Stimulated activated CD8-positive, alpha-beta memory T cell treated with anti-CD3 and anti-CD28 coated beads, Interleukin-15, amount 100 ng/mL, for 48 hours (primary cell): ENCODE measurements at places on chromosomes 16 and 17.

- DNase-seq: no peak
These were observed 79.9 kb downstream of the WNT3 start for GRCh38 chr17:46738544-46738943.

DNA sequence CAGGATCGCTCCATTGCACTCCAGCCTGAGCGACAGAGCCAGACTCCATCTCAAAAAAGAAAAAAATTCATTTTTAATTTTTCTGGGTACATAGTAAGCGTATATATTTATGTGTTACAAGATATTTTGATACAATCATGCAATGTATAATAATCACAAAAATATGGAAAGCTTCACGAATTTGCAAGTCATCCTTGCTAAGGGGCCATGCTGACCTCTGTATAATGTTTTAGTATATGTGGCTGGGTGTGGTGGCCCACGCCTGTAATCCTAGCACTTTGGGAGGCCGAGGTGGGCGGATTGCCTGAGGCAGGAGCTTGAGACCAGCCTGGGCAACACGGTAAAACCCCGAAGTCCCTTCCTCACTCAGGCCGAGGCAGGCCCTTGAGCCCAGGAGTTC, 16.9 kb downstream of the FBRS start:
- DNase-seq: no peak

- DNase-seq: no peak
These were observed 264.0 kb downstream of the ENGASE start for GRCh38 chr17:79338604-79339003.

GRCh38 chr17:78842881-78843565, 2.4 kb upstream of the USP36 start:
- peak; percentile 26 for DNase-seq

DNA sequence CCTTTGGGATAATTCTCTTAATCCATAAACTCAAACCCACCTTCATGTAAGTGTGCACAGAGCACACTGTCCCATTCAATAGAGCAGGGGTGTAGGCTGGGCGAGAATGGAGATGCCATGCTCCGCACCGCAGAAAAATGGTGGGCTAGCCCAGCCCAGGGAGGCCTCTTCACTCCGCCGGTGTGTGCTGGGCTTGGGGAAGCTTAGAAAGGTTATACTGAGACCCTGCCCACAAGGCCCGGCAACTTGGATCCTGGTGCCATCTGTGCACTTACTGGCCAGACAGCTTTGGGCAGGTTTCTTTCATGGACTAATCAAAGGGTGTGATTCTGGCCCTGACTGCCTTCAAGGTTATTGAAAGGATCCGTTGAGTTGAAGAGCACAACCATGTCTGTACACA, 3.7 kb upstream of the STAT5A start:
- DNase-seq: no peak

GRCh38 chr17:72454342-72454741, 333.5 kb downstream of the SOX9 start:
- DNase-seq: no peak

GRCh38 chr17:11991461-11991860, 5.8 kb downstream of the ZNF18 start:
- DNase-seq: no peak

DNA sequence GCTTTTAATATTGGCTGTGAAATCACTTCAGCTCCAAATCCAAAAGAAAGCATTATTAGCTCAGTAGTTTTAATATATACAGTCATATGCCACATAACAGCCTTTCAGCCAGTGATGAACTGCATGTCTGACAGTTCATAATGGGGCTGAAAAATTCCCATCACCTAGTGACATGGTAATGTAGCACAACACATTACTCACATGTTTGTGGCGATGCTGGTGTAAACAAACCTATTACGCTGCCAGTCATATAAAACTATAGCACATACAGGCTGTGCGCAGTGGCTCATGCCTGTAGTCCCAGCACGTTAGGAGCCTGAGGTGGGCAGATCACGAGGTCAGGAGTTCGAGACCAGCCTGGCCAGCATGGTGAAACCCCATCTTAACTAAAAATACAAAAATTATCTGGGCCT, 92.2 kb downstream of the TUBD1 start:
- no peak for DNase-seq

DNA sequence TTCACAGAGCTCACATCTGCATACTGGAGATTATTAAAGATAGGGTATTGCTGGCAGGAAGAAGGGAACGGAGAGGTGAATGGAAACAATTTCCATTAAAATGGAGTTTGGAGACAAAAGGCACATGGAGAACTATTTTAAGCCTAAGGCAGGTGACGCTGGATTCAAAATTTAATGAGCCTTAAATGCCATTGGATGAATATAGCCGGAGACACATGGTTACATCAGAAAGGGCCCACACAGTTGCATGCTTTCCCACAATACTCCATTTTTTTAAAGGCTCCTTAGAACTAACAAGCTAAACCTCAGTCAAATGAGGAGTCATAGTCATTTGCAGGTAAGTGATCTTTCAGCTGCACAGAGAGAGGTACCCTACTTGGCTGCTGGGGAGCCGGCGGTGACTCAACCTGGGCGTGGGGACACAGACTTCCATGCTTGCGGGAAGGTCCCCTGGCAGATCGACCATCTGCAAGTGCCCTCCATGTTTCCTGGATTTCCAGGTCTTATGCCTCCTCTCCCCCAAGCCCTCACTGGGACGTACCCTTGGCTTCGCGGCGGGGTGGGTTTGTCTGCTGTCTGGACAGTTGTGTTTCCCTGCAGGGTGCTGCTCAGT, 259.2 kb downstream of the CBLN1 start:
- DNase-seq: no peak

DNA sequence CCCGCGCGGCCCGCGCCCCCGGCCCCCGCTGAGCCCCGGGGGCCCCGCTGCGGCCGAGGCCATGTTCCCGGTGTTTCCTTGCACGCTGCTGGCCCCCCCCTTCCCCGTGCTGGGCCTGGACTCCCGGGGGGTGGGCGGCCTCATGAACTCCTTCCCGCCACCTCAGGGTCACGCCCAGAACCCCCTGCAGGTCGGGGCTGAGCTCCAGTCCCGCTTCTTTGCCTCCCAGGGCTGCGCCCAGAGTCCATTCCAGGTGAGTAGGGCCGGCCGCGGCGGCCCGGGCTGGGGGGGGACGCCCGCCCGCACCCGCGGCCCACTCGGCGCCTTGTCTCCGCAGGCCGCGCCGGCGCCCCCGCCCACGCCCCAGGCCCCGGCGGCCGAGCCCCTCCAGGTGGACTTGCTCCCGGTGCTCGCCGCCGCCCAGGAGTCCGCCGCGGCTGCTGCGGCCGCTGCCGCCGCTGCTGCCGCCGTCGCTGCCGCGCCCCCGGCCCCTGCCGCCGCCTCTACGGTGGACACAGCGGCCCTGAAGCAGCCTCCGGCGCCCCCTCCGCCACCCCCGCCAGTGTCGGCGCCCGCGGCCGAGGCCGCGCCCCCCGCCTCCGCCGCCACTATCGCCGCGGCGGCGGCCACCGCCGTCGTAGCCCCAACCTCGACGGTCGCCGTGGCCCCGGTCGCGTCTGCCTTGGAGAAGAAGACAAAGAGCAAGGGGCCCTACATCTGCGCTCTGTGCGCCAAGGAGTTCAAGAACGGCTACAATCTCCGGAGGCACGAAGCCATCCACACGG, 504 bp downstream of the MAZ start:
- peak; percentile 58 for DNase-seq

DNA sequence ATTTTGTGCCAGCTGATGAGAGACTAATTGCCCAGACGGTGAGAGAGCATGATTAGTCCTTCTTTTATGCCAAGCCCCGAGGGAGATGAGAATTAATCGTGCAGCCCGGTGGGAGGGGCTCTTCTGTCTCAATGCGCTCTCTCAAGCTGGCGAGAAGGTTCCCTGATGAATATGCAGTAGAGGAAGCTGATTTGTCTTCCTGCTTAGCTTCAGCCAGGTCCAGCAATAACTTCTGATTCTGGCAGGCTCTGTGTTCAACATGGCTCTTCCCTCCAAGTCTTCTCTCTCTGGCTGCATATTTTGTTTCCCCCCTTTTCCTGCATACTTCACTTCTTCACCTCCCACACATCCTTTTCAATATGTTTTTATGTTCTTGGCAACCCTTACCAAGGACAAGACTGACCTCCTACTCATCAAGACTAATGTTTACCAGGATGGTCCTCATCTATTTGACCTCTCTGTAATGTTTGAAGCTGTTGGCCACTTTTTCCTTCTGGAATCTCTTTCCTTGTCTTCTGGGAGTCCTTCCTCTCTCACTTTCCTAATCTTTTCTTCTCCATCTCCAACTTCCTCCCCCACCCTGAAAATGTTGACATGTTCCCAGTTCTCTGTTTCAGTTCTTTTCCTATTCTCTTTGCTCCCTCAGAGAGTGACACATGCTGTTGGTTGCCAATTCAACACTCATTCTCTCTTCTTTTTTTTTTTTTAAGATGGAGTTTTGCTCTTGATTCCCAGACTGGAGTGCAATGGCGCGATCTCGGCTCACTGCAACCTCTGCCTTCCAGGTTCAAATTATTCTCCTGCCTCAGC, 33.1 kb downstream of the ARL4D start:
- DNase-seq: no peak

DNA sequence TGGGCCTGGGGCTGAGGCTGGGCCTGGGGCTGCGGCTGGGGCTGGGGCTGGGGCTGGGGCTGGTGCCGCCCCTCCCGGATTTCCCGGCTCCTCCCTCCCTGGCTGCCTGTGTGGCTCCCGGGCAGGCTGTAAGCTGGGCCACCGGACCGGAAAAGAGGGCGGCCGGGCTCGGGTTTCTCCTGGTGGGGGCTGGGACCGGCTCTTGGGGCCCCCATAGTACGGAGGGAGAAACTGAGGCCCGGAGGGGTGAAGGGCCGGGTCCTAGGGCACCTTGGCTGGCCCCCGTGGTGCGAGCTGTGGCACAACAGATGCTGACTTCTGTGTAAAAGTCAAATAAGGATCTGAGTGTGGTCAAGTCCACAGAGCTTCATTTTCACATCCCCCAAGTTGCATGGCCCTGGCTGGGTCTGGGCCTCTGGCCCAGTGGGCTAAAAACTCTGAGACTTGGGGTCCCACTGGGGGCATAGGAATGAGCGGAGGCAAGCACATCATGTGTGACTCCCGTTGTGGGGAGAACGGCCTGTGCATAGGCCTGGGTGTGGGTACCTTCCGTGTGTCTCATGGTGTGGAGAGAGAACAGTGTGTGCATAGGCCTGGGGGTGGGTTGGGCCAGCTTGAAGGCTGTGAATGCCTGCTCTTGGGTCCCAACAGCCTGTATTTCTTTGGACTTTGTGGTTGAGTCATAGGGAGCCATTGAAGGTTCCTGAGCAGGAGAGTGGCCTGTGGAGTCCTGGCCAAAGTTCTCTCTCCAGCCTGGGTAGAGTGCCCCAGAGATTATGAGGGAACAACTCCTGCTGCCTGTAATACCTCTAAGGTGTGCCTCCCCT, 123.9 kb upstream of the CIBAR2 start:
- no peak for DNase-seq

DNA sequence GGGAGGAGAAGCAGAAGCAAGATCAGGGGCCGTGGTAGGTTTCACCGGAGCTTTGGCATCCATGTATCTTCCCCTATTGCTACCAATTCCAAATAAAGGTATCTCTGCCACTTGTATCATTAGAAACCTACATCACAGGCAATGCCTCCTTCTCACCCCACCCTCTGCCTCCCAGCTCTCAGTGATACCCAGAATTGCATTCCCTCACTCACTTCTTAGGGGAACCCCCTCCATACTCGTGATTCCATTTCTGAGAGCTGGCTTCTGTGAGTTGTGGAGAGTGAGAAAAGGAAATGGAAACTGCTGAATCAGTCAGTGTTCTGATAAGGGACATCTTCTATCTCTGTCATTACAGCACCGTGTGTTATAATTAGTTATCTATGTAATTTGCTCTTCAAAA, 2.3 kb upstream of the CCL3 start:
- DNase-seq: no peak

DNA sequence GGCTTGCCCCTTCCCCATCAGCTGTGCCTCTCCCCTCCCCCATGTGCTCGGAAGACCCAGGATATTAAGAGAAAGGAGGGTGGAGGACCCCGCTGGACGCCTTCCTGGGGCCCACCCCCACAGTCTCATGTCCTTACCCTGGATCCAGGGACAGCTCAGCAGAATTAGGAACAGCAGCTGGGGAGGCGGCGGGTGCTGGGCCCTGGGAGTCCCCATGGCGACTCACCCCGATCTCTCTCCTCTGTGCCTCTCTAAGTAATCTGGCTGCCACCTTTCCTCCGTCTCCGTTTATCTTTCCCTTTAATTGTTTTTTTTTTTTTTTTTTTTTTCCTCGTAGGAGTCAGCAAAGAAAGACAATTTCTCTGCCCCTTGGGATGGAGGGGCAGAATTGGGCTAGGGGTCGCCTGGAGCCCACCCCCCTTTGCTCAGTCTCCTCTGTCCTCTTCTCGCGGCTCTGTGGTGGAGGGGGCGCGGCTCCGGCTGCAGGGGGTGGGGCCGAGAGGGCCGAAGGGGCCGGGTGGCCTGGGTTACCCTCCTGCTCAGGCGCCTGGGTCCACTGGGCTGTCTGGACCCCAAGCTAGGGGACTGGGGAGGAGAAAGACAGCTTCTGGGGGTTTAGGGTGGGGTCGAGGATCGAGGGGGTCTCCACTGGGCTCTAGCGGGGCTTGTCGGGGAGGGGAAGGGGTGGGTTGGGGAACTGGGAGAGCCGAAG, 390 bp downstream of the SEZ6L2 start:
- no peak for DNase-seq

DNA sequence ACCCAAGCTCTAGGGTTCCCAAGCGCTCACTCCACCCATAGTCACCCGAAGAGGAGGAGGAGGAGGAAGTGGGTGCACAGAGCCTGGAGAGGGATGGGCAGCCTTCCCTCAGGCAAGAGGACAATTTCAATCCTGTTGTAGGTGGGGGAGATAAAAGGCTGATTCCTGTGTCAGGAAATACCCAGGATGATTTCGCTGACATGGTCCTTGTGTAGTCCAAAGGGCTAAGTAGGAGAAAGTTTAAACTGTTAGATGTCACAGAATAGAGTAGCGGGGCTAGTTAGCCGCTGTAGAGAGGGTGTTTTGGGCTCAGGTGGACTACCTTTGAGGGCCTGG, 1.3 kb upstream of the EXOC7 start:
- DNase-seq: no peak

DNA sequence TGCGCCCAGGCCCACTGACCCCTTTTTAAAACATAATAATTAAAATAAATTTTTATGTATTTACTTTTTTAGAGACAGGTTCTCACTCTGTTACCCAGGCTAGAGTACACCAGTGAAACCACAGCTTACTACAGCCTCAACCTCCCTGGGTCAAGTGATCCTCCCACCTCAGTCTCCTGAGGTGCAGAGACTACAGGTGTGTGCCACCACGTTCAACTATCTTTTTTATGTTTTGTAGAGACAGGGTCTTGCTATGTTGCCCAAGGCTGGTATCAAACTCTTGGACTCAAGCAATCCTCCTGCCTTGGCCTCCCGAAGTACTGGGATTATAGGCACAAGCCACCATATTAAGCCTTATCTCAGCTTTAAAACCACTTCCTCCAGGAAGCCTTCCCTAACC, 56.1 kb upstream of the BCAR1 start:
- no peak for DNase-seq
